ENCODE measurements at places on chromosomes 3 and 15.

DNA sequence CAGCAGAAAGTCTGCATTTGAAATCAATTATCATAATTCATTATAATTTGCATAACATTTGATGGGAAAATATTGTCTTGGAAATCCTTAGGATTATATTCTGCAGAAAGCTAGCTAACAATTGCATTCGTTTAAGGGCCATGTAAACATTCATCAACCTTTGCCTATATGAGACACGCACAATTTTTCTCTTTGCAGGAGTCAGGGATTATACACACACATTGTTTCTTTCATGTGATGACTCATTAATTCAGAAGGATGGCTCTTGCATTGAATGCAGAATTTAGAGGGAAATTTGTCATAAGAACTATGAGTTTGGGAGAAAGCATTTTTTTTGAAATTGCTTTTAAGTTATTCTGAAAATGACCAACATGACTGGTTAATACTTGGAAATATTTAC, 844.7 kb downstream of the DIPK2A start:
- no peak for DNase-seq

DNA sequence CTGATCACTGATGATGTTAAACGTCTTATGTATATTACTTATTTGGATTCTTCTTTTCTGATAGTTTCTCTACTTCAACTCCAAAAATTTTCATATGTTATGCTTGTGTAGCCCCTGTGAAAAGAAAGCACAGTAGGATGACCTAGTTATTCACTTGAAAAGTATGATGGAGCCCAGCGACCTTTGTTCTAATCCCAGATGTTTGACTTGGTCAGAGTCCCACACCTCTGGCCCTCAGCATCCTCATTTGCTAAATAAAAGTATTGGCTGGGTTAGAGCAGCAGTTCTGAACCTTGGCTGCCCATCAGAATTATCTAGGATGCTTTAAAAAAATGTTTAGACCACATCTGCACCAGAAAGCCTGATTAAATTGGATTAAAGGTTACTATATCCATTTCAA, 173.7 kb downstream of the ATG7 start:
- DNase-seq, result no peak

DNA sequence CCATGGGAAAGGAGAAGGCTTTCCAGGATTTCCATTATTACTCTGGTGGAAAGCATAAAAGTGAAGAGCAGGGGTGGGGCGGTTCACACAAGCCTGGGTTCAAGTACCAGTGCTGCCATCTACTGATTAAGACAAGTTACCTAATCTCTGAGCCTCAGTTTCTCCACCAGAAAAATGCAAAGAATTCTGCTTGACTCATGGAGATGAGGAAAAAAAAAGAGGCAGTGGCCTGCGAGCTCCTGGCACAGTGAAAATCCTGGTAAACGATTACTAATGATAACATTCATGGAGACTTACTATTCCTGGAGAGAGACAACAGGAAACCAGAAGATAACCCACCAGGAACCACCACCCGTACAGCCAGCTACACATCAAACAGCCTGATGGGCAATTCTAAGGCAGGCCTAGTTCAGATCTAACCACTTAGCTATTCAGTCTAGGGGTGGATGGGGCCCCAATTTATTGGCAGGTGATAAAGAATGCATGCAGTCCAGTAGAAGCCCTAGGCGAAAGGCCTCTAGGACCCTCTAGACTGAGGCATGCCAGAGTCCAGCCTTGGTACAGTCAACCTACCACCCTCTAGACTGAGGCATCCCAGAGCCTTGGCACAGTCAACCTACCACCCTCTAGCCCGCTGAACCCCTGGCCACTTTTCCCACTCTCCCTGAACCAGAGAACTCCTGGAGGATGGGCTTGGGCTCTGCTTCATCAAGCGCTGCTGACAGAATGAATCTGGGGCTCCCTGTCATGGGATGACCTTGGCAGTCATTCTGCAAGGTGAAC, 2.5 kb downstream of the AMOTL2 start:
- no peak for DNase-seq

DNA sequence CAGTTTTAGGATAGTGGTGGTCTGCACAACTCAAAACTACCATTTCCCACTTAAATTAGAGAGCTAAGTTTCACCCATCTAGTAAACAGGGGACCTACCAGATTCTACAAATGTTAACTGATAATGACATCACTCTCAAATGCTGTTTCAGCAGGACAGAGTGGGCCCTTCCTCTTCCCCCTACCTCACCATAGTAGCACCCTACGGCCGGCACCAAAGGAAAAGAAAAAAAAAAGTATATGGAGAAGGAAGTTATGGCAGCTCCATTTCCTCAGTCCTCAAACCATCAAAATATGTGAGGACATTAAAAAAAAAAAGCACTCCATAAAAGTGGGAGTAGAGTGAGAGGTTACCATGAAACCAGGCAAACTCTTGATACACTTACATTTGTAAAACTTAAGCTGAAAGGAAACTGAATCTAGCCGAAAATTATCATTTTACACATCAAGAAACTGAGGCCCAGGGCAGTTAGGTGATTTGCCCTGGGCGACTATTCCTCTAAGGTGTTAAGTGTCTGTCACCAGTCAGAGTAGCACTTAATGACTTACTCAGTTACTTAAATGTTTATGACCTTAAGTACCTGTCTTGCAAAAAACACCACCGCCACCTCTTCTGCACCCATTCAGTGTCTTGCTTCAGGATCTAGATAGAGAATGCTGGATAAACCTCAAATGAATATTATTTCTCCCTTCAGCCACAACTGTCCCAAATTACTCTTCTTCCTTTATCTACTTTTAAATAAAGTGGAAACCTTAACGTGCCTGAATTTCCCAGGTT, 2.7 kb downstream of the MSL2 start:
- DNase-seq, result no peak

GRCh38 chr3:195751560-195751959, 30.8 kb downstream of the MUC20 start:
- DNase-seq, result no peak

DNA sequence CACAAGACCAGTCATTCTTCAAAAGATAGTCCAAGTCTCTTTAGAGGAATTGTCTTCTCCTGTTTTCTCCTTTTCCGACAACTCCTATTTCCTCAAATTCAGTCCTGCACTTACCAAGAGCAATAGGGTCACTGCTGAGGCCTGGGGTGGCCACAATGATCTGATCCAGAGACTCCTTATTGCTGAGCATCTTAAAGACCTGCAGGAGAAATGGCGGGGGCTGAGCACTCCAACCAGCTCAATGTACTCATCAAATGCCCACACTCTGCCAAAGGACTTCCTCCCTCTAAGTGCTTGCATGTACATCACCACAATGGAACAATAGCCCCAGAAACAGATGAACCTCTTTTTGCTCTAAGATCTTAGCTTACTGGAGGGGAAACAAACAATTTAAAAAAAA, 9.6 kb downstream of the UBL7 start:
- no peak for DNase-seq

DNA sequence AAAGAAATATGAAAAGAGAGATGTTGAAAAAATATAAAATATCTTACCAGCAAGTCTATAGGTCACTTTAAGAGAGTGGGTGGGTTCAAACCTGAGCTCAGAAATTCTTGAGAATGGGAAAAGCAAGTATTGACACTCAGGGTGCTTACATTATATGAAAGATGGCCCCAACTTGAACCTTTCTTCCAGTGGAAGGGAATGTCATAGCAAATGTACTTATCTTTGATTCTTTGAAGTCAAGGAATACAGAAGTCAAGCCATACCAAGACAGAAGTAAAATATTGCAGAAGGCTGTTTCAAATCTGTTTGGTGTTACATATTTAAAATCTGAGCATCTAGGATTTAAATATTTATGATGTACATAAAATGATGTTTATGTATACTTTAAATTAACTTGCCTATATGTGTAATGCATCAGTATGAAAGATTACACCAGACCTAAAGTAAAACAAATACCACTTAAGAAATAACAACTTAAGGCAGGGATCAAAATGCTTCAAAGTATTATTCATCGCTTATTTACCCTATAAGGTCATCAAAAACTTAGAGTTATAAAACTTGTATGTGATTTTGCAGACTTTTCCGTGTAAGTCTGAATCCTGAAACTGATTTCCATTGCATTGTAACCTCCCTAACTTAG, 8.7 kb downstream of the MME start:
- DNase-seq, result no peak

All from left colon (tissue), 2 donors.